ENCODE measurements at places on chromosomes 16 and 17.

- no peak for DNase-seq
These were observed 256.0 kb upstream of the CACNG5 start for GRCh38 chr17:66578781-66579489.

- DNase-seq, result no peak
These were observed 19.5 kb downstream of the MARVELD3 start for GRCh38 chr16:71645450-71645849.

- DNase-seq, result no peak
These were observed 2.0 kb downstream of the ZDHHC1 start for GRCh38 chr16:67413978-67414911.

DNA sequence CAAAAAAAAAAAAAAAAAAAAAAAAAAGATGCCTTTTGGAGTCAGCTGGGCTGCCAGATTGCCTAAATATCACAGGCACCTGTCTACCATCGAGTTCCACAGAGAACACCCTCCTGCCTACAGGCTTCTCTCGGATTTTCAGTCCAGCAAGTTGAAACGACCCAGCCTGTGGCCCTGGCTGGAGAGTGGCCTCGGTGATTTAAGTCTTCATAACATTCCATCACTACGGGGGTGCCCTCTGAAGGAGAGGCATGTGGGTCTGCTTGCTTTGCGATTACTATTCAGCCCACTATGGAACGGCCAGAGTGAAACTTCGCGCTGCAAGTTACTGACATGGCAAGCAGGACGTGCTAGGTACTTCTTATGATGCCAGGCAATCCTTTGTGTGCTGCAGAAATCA is 42.8 kb downstream of the MARCHF10 start:
- DNase-seq, result no peak

DNA sequence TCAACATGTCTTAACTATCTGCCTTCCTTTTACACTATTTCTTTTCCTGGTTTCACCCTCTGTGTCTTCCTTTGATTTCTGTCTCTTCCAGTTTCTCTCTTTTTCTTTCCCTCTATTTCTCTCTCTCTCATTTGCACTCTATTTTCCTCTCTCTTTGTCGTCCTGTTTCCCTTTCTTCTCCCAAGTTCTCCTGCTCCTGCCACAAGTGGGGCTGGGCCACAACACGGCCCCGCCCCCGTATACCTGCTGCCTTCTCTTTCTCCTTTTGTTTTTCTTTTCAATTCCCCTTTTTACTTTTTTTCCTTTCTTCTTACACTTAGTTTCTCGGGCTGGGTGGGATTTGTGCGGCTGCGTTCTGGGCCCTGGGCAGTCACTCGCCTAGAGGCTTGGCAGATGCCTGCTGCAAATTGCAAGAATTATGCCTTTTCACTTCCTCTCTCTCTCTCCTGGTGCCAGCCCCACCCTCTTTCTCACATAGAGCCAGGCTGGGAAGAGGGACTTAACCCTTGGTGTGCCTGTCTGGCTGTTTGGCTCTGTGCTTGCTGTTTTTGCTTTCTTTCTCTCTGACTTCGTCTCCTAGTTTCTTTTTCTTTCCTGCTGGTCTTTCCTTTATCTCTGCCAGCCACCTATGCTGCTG is 2139.4 kb downstream of the TP53TG3F start:
- no peak for DNase-seq

DNA sequence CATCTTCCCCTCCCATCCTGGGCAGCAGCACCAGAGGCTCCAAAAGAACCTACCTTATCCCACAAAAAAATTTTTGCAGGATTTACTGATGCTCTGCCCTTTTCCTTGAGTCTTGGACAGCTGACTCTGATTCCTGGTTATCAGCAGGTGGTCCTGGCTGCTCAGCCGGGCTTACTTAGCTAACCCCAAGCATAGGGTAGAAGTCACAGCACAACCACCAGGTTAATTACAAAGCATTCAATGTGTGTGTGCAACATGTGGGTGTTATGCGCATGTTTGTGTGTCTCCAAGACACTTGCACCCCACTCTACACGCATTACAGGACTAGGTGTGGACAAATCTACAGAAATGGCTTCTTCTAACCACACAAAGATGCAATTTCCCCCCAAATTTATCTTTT is 36.3 kb downstream of the PECAM1 start:
- DNase-seq, result no peak

DNA sequence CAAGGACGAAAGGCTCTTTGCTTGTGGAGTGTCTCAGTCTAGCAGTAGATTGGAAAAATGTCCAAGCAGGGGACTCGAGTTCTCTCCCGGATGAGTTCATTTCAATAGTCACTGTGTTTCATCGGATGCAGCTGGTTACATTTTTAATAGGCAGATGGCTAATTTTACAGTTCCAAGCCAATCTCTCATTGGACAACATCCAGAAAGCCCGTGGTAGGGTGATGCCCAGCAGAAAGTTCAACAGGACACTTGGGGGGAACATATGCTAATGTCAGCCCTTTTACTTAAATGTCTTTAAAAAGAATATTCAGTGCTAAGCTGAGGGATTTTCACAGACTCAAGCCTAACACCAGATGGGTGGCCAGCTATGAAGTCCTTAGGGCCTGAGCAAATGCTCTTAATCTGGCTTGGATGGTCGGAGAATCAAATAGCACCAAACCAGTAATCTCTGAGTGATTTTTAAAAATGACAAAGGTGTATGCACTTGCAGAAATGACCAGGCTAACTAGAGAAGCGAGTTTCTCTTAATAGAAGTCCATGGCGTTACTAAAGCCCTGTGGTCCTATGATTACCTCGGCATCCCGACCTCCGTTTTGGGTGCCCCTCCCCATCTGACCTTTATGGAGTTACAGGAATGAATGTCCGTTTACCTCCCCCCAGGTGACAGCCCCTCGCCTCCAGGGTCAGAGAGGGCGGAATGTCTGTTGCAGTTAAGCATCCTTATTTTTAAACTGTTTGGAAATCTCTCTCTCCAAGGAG is 289.2 kb upstream of the SALL1 start:
- no peak for DNase-seq

DNA sequence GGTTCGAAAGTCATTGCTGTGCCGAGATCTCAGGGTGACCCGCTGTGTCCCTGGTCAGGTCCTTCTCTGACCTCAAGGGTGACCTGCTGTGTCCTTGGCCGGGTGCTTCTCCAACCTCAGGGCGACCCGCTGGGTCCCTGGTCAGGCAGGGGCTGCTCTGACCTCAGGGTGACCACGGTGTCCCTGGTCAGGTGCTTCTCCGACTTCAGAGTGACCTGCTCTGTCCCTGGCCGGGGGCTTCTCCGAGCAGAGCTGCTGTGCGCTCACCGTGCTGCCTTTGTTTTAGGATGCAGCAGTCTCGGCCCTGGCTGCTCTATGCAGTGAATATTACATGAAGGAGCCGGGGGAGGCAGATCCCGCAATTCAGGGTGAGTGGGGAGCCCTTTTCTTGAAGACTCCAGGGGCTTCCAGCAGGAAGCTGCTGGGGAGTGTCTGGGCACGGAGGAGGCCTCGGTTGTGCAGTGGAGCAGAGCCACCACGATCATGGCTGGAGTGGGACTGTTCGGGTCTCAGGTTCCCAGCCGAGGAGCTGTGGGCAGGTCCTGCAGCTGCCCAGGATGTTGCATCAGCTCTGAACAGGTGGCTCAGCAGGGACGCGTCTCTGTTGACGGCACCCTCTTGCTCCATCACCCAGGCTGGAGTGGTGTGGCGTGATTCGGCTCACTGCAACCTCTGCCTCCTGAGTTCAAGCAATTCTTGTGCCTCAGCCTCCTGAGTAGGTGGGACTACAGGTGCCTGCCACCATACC is 83.7 kb upstream of the ZNF750 start:
- DNase-seq, result no peak

- no peak for DNase-seq
These were observed 12.1 kb downstream of the ATP2C2 start for GRCh38 chr16:84380405-84380804.

DNA sequence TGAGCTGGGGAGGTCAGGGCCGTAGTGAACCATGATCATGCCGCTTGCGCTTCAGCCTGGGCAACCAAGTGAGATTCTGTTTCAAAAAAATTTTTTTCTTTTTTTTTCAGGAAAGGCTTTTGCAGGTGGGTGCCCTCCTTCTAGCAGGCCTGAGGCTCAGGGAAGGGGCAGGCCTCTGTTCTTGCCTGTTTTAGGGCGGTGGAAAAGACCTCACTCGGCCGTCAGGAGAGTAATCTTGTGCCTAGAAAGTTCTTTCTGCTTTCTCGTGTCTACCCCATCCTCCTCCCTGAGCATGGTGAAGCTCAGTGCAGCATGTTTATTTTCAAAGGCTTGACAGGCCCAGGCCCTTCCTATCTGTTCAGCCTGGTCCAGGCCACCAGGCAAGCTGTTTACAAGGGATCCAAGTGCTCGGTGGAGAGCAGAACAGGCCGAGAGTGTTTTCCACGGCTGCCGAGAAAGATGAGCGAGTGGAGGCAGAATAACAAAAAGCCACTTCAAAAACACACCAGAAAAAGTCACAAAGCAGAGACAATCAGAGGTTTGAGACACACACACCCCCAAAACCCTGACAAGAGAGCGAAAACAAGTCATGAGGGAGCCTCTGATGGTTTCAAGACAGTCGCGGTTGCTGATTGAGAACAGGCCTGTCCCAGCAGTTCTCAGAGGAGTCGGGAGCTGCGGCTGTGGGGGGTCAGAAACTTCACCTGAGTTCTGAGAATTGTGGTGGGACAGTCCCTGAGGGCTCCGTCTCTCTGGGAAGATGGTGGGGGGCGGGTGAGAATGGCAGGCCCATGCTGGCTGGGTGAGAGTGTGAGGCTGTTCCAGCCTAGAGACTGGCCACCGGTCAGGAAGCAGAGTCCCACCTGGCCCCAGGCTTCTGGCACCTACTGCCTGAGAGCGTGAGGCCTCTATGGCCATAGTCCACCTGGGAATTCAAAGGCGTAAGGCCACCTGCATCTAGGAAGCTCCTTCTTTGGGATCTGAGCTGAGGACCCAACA is 37.5 kb upstream of the CCR7 start:
- DNase-seq, result no peak

DNA sequence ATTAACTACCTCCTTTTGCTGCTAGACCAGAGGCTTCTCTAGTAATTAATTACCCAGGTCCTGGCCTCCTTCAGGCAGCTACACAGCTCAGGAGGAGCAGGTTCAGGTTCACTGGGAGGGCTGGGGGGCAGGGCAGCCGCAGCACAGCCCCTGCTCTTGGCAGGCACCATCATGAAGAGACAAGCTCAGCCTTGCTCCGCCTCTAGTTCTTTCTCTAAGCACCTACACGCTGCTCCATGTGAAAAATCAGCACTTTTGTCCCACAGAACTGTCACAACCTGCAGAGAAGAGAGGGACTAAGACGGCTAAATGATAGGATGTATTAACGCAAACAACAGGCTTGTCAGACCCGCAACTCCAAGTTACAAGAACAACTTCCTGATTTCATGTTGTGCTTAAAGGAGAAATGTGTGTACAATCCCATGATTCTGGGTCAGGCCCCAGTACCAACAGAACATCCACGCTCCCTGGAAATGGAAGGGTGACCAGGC is 53.4 kb downstream of the GRB2 start:
- no peak for DNase-seq

DNA sequence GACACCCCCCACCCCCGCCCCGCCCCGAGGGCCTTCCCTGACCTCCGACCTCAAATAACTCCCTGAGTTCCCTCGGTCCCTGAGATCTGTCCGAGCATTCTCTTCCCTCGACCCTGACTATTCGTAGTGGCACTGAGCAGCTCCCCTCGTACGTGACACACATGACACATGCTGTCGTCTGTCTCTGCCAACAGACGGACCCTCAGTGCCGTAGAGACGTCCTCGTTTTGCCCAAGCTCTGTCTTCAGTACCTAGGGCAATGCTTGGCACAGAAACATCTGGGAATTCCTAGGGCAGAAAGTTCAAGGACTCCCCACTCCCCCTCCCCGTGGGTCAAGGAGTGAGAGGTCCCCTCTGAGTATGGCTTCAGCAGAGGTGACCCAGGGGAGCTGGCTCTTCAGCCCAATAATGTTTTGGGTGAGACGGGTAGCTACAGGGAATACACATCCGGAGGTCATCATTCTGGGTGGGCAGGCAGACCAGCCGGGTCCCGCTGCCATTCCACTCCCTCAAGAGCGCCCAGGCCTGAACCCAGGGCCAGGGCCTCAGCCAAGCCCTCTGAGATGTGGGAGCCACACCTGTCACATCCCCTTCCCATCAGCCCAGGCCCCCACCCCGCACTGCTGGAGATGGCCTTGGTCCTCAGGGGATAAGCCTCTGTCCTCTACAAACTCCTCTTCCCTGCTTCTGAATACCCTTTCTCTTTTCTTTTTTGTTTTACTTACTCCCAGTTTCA is 671 bp upstream of the FADS6 start:
- no peak for DNase-seq

- no peak for DNase-seq
These were observed 48.6 kb downstream of the ABCA8 start for GRCh38 chr17:68906638-68907037.

DNA sequence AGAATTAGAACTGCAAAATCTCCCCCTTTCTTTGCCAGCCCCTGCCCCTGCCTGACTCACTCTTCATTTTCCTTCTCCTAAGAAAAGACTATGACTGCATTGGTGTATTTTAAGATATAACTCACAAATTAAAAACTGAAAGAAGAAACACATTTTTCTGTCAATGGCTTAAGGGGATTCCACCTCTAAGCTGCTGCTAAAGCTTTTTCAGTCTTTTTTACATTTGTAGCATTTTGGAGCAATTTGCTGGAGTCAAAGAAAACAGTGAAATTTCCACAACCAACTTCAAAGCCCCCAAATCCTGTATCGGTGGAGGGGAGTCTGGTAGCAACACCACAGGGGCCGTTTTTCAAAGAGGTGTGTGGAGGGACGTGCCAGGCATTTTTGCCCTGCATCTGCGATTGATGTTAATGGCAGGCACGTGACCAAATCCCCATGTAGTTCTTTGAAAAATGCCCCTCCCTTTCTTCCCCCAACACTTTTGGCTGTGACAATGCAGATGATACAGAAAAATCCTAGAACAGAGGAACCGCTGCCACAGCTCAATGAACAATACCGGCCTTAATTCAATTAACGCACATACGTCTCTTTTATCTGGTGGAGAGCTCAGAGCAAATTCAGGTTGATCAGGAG is 28.5 kb downstream of the MAF start:
- no peak for DNase-seq

DNA sequence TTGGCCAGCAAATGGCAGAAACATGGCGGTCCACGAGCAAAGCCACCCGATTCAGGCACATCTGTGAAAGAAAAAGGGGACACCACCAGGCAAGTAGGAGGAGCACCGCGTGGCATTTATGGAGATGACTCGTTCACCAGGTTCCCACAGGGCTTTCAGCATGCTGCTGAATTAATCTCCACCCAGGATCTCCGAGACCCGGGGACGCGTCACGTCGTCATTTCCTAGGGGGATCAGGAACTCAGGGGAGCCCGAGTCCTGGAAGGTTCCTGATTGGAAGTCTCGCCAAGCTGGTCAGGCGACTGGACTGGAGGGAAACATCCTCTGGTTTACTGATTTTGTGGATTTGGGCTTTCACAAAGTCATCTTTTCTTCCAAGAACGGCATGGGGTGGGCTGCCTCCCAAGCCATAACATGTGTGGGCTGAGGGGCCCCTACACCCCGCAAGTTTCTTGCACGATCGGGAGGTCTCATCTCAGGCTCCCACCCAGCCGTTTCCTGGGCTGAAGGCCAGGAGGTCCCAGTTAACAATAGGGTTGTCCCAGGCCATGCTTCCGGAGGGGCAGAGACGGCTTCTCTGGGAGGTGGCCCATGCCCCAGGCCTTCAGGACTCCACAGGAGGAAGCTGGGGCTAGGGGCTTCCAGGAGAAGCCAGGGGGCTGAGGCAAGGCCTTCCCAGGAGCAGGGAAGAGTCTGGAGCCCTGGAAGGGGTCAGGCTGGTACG is 645 bp downstream of the DNAH17 start:
- no peak for DNase-seq

- no peak for DNase-seq
These were observed 87.6 kb downstream of the SPACA3 start for GRCh38 chr17:33079201-33079600.

- DNase-seq, result no peak
These were observed 52.3 kb upstream of the CDC42EP4 start for GRCh38 chr17:73364155-73364522.

- no peak for DNase-seq
These were observed 17.1 kb upstream of the ALOX15B start for GRCh38 chr17:8021565-8022359.
